ENCODE measurements at places on chromosomes 16 and 17.

- no peak for DNase-seq
Observed at GRCh38 chr17:37133136-37133535, 184.4 kb downstream of the AATF start.

DNA sequence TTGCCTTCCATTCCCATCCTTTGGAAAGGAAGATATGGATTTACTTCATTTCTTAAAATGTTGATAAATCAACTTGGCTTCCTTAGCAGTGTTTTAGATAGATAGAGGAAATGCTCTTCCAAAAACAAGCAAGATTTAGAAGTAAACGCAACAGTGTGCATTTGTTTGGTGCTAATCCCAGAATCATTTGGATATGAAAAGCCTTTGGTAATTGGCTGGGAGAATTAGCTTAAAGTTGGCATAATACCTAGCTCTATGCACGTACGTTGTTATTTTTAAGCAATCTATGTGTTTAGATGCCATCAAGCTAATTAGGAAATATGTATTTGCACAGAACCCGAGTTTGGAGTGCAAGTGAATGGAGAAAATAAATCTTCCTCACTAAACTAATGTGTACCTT is 415.3 kb downstream of the GRIN2A start:
- DNase-seq: no peak

DNA sequence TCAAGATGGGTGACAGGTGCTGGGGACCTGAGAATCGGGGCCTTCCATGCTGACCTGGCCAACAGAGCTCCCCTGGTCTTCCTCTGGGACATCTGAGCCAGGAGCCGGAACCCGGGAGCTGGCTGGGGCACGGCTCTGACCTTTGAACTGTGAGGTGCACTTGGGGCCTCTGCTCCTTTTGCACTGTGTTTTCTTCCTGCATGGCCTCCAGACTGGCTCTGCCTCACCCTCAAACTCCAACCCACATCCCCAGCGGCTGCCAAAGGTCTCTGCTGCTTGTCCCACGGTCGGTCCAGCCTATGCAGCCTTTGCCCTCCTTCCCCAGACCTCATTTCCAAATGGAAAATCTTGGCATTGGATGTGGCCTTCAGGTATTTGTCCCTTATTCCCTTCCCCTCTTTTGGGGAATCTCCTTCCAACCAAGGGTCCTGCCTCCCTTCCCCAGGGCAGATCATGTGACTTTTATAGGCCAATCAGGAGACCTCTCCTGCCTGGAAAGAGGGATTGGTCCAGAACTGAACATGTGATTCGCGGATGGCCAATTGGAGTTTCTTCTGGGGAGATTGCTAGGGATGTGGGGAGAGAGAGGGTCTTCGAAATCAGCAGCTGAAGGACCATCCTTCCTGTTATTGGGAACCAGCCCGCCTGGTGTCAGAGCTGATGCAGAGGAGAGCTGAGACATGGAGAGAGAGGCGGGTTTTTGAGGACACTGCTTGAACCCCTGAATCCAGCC is 117.9 kb downstream of the CYLD start:
- no peak for DNase-seq

DNA sequence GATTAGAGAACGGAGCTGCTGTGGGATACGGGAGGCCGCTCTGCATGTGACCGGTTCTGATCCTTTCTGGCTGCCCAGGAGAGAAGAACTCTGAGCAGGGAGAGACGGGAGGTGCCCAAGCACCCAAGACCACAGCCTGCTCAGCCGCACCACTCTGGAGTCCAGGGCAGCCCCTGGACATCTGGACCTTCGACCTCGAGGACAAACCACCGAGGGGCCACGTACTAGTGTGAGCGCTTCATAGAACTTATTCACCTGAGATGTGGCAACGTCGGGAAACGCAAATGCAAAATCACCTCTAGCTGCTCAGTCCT is 5.9 kb downstream of the RNF166 start:
- no peak for DNase-seq

DNA sequence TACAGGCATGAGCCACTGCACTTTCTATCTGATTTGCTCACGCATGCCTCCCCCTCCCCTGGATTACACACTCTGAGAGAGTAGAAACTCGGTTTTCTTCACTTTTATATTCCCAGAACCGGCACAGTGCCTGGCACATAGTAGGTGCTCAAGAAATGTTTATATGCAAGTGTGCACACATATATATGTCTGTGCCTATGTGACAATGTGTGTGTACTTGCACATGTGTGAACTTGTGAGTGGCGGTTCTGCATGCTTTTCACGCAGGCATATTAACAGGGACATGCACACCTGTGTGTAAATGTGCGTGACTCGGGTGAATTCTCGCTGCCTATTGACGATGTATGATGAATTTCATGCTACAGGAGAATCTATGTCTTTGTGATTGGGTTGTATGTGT is 22.1 kb upstream of the IL21R start:
- no peak for DNase-seq

DNA sequence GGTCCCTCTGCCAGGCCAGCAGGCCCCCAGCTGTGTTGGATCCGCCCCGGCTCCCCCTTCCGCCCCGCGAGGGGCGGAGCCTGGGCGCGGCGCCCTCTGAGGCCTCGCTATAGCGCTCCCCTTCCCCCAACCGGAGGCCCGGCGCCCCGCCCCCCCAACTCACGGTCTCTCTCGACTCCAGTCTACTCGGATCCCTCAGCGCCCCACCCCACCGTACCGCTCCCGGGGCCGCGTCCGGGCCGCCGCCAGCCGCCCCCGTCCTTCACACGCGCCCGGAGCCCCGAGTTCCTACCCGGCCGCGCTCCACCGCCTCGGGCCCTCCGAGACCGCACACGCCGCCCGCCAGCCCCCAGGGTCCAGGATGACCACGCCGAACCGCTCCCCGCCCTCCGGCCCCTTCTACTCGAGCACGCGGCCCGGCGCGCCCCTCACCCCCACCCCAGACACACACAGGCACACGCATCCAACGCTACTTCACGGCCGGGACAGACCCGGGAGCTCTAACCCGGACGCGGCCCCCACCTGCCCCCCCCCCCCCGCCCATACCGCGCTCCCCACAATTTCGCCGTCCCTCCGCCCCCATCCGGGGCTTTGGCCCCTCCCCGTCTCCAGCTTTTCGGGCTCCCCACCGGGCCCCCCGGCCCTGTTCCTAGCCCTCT is 1.4 kb downstream of the PHF23 start:
- DNase-seq: no peak

GRCh38 chr17:16215002-16215272 is 397 bp downstream of the NCOR1 start:
- DNase-seq: peak; percentile 61

DNA sequence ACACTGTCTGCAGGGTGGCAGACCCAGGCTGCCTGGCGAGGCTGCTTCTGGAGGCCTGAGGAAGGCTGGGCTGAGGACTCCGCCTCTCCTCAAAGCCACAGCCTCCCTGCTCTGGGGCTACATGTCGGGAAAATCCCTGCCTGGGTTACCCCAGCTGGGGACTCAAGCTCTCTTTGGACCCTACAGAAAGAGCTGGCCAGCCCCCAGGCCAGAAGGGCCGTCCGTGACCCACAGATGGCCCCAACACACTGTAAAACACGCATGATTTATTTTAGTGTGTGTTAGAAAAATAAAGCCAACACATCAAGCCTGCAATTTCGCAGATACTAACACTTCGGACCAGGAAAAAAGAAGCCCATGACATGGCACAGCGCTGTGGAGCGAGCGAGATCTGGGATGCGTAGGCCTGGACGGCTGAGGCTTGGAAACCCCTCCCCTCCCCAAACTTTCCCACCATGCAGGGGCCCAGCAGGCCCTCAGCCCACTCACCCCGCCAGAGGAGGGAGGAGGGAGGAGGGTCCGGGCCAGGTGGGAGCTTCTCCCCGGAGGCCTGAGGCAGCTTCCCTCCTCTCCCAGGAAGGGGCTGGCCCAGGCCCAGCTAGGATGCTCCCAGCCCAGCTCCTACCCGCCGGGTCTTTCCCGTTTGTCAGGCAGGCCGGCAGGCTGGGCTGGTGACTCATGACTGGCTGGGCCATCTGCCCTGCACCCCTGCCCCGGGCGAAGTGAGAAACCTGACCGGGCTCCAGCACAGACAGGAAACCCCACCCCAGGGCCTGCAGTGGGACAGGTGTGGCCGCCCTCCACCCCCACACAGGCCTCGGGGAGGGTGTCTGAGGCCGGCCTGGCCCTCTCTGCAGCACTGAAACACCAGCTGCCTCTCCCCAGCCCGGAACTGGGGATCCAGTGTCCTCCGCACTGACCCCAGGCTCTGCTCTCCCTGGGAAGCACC is 34.1 kb upstream of the SLC38A10 start:
- DNase-seq: peak; percentile 95

DNA sequence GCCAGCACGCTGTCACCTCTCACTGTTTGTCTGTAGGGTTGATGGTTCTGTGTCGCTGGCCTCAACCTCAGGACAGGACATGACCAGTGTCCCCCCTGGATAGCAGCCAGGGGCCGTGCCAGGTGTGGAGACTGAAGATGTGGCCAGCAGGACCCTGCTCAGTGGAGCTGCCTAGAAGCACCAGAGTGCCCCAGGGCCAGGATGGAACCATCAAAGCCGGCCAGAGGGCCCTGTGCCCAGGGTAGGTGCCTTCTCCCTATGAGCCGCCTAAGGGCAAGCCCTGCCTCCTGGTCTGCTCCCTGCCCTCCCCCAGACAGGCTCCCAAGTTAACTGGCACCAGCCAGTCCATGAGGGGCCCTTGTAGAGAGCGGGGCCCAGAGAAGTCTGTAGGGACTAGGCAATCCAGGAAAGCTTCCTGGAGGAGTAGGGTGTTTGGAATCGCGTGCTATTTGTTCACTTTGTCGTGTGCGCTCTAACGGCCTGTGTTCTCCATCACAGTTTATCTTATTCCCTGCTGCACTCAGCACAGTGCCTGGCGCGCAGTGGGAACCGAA is 546 bp upstream of the NDUFB10 start:
- no peak for DNase-seq

DNA sequence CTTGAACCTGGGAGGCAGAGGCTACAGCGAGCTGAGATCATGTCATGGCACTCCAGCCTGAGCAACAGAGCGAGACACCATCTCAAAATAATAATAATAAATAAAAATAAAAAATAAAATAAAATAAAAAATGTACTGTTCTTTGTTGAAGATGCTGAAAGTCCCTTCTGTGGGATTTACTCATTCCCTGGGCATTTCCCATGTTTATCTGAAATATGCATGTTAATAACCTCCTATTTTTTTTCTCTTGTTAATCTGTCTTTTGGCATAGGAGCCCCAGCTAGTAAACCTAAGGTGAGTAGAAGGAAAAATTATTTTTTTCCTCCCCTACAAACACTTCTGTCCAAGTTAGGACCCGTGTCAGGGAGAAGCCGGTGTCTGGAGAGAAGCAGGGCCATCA is 34.4 kb downstream of the TMEM92 start:
- no peak for DNase-seq

GRCh38 chr17:4272213-4272971 is 8.6 kb upstream of the ANKFY1 start:
- DNase-seq: no peak

GRCh38 chr16:68331879-68332410 is 21.1 kb downstream of the PRMT7 start:
- DNase-seq: no peak

GRCh38 chr17:44247876-44248736 is 19.8 kb downstream of the SLC4A1 start:
- DNase-seq: no peak

- no peak for DNase-seq
Observed at GRCh38 chr17:61833536-61834193, 29.7 kb downstream of the BRIP1 start.

DNA sequence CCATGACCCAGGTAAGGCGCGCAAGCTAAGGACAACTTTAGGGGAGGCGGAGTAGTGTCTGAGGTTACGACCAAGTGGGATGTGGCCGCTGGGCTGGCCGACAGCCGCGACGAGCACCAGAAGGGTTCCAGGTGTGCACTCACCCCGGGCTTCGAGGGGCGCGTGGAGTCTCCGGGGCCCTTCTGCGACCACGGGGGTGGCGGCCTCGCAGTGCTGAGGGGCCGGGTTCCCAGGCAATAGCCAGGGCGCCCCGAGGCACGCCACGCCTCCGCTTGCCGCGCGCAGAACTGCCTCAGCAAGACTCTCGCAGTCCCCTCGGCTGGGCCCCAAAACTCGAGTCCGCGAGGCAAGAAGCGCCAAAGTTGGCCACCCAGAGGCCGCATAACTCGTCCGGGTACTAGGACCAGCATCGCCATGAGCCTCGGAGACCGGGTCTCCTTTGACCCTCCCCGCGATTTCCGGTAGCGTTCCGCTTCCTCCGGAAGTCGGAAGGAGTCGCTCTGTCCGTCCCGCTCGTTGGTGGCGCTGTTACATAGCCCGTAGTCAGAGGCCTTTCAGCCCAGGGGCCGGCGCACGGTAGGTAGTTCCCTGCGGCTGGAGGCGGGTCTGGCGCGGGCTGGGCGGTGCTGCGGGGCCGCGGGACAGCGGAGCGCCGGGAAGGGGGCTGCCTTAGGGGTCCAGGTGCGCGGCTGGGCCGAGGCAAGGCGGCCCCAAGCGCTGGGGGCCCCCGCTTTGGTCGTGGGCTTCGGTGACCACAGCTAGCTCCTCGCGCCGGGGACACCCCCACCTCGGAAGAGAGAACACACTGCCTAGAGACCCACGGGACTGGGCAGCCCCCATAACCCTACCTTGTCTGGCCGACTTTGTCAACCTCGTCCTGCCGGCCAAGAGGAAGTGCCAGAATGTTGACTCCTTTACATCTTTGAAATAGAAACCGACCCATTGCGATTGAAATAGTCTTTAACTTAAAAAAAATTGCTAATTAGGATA is at the start of the genes ADPRM and SCO1:
Gene ADPRM (plus strand): TSS at position 503 of the 990 bp plus-strand sequence. CDS start 7,333 bp downstream, outside the sequence.
Gene SCO1 (minus strand): TSS at position 442 of the 990 bp plus-strand sequence. CDS start 26 bp downstream, at position 416.
- DNase-seq: peak; percentile 96

DNA sequence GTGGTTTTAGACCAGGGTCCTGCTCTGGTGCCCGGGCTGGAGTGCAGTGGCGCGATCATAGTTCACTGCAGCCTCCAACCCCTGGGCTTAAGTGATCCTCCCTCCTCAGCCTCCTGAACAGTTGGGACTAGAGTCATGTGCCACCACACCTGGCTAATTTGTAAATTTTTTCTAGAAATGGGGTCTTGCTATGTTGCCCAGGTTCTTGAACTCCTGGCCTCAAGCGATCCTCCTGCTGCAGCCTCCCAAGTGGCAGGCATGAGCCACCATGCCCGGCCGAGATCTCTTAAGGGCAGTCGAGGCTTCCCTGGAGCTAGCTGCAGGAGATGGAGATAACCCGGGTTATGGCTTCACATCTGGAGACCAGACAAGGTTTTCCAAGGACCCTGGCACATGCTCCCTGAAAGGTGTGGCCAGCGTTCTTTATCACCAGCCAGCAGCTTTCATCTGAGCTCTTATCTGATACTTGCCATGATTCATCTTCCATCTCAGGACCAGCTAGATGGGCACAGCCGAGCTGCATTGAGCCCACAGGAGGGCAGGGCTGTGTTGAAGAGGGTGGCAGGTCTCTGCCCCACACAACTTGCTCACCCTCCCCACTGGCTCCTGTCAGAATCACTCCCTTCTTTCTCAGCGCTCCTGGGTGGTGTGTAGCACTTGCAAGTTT is 28.6 kb downstream of the SCNN1B start:
- no peak for DNase-seq

DNA sequence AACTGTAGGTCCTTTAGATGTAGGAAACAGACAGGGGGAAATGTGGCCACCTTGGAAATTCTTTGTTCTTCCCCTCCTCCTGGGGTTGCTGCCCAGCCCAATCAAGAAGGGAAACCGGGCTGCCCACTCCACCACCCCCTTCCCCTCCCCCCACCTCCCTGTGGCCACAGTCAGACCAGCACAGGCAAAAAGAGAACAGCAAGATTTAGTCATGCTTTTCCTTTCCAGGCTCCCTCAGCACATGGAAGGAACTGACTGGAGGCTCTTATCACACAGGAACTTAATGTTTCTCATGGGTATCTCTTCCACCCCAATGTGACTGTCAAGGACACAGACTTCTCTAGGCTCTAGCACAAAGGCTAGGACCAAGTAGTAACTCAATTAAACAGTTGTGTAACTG is 3.0 kb upstream of the CCL1 start:
- DNase-seq: no peak
